H9 (cell line): ENCODE measurements at places on chromosomes 11 and 22.
A peak's percentile ranks its signal among the peaks of the same experiment; 100 is the strongest.

- no peak for DNase-seq
Measured at GRCh38 chr11:46117842-46118241, 3.4 kb downstream of the PHF21A start.

DNA sequence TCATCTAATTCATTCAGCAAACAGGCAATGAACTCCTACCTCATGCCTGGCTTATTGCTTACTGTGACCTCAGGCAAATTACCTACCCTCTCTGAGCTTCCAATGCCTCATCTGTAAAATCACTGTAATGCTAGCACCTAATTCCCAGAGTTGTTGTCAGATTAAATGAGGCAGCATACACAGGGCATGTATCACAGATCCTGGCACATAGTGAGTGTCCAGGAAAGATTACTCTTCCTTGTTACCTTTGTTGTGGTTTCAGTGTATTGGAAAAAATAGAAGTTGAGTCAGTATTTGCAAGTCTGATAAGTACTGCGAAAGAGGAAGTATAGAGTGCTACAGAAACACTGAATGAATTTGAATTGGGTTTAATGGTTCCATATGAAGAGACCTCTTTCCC lies 26.4 kb upstream of the LRRC55 start:
- no peak for DNase-seq

DNA sequence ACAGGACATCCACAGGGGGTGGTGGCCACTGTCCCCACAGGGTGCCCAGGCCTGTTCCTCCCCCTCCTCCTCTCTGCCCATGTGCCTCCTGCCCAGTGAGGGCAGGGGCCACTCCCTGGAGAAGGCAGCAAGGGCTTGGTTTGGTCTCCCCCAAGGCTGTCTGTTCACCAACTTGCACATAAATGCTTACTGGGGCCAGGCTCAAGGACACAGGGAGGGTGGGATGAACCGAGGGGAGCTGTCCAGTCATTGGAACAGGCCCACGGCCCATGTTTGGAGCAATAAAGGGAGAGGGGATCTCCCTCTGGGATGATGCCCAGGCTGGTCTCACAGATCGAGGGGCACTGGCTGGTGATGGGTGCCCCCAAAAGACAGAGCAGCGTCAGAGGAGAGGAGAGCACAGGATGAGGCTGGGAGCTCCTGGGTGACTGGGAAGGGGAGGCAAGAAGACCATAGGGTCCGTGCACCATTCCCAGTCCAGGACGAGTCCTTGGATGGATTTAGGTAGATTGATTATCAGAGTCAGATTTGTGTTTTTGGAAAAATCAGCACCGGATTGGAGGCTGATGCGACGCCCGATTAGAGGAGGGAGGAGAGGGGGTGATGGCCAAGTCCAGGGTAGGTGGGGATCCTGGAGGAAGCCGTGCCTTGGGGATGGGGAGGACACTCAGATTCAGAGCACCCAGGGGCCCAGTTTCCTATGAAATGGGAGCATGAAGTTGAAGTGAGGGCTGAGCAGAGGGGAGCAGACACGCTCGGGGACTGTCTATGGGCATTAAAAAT lies 1.1 kb downstream of the IGLL5 start:
- DNase-seq: no peak

DNA sequence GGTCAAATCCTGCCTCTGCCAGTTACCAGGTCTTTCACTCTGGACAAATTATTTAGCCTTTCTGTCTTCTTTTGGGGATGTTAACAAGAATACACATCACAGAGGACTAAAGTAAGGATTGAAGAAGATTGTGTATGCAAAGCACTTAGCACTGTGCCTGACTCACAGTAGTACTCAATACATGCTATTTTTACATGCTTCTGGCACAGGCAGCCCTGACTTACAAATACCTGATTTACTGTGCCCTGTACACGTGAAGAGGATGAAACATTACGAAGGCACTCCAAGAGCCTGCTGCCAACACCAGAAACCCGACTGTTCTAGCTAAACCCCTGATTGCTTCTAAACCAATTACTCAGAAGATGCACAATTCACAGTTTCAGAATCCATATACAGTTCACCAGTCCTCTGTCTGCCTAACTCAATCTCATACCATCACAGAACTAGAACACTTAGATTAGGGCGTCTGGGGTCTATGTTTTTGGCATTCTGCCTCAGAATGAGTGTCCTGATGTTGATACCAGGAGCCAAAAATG lies 300.9 kb upstream of the DDI1 start:
- DNase-seq: no peak

- peak; percentile 75 for DNase-seq
Measured at GRCh38 chr11:71580057-71581003, 2.3 kb downstream of the KRTAP5-11 start.

DNA sequence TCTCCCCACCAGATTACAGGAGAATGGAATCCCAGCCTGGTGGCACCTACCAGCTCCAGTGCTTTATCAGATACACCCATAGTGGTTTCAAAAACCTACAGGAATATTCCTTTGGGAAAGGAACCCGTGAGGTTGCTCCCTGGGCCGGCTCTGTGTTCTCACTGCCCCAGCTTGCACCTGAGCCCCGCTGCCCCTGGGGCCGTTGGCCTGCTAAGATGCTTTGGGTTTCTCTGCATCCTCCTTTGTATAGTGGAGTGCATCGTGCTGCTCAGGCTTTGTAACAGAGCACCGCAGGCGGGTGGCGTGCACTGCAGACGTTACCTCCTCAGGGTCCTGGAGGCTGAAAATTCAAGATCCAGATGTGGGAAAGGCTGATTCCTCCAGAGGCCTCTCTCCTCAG lies 414.1 kb downstream of the BRD1 start:
- peak; percentile 32 for DNase-seq

DNA sequence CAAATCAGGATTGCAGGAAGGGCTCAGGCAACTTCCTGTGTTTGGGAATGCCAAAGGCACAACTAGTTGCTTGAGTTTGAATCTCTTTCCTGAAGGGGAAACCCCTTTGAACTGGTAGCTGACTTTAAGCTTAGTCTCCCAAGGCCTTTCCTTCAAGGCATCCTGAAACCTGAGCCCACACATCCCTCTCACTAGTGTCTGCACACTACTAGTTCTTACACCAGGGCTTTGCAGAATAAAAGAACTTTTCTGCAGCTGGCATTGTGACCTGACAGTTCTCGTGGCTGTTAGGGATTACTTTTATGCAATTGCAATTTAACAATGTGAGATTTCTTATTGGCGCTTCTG lies 95.4 kb downstream of the EXT2 start:
- peak; percentile 29 for DNase-seq

DNA sequence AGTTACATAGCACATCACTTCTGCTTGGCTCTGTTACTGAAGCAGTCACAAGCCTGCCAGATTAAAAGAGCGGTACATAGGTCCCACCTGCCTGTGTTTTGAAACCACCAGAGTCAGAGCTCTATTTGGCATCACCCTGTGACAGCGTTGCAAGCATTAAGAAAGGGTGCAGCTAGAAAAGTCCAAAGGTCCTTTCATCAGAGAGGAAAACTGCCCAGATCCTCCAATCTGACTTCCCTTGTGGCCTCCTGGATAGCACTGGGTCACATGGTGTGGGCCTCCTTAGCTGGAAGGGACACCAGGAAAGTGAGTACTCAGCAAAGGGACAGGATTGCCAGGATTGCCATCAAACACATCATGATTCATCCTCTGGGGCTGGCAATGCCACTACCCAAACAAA lies 22.9 kb downstream of the STX3 start:
- no peak for DNase-seq

- DNase-seq: no peak
Measured at GRCh38 chr11:22851477-22851876, 8.8 kb downstream of the CCDC179 start.

- DNase-seq: no peak
Measured at GRCh38 chr11:102824556-102824955, 18.9 kb downstream of the MMP3 start.

DNA sequence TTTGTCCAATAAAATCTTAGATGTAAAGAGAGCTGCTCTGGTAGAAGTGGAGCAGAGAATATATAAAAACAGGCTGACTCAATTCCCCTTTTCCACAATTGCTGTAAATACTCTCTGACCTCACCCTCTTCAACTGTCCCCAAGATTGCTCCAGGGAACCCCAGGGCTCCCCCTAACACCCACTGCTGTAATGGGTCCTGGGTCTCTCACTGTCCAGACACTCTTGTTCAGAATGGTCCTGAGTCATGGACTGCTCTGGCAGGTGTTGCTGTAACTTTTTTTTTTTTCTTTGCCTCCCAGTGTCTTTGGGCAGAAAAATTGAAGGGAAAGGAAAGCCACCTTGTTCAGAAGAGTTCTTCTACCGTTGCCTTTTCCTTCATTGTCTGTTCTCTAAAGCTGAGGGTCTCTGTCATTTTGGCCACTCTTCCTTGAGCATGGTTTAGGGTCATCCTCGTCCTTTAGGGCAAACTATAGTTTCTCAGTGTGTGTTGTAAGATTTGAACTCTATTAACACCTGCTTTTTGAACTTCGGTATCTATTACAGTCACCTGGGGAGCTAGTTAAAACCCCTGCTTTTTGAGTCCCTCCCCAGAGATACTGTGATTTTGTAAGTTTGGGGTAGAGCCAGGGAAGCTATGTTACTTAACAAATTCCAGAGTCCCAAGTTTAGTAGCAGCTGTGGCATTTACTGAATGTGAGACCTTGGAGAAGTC lies 209.5 kb downstream of the NAV2 start:
- DNase-seq: no peak

DNA sequence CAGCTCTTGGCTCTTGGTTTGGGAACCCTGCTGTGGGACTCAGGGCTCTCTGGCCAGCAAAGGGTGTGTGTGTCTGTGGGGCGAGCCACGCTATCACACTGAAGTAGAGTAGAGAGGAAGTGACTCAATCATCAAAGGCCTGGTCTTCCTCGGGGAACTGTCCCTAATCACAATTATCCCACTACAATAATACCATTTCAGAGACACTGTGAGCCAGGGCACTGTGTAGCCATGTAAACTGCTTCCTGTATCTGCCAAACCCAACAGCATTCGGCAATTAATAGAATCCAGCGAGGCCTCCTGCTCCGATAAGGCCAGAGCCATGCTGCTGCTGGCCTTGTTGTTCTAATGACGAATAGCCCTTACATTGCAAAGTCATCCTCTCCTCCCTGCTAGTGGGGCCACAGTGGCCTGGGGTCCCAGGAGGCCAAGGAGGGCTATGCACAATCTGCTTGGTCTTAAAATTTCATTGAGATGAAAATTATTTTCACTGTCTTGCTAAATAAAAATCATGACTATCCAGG lies 49.8 kb upstream of the LMO2 start:
- DNase-seq: no peak

- DNase-seq: no peak
Measured at GRCh38 chr11:78688460-78688859, 113.8 kb upstream of the NARS2 start.
